Hematopoietic multipotent progenitor cell treated with erythropoietin and hydrocortisone succinate and interleukin-3 and kit ligand, for 15 days (in vitro differentiated cells): ENCODE measurements at places on chromosomes 6 and 20.

- no peak for DNase-seq
Observed at GRCh38 chr6:39113788-39114187, 1.2 kb downstream of the SAYSD1 start.

DNA sequence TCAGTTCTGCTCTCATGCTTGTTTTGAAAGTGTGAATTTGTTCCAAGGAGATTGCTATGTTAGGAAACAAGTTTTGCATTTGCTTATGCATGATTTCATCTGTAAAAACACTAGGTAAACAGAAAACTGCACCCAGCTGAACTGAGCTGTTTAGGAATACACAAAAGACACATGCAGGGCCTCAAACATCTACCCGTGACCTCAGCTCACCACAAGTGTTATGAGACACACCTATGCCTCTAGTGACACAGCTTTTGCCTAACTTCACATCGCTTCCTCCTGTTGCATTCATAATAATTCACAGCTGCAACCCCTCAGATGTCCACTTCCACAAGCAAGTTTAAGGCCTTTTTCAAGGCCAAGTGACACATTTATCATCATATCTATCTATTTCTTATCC lies 98.0 kb upstream of the SLC24A3 start:
- DNase-seq: no peak

- no peak for DNase-seq
Observed at GRCh38 chr6:80165143-80165542, 58.7 kb downstream of the BCKDHB start.

GRCh38 chr6:169397684-169398083 lies 144.0 kb upstream of the THBS2 start:
- DNase-seq: no peak

DNA sequence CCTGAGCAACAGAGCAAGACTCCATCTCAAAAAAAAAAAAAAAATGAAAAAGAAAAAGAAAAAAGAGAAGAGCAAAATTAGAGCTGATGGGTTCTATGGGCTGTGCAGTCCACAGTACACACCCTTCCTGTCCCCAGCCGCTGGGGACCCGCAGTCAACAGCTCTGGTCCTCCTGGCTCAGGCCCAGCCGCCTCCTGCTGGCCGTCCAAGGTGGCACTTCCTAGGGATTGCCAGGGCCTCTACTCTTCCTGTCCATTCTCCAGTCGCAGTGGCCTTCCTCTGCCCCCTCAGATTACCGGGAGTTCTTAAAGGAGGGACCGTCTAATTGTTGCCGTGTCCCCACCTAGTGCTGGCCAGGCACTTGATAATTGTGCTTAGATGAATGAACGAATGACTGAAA lies 41.7 kb downstream of the TMEM242 start:
- DNase-seq: peak; percentile 30

- DNase-seq: no peak
Observed at GRCh38 chr6:141562186-141562811, 570.4 kb upstream of the GJE1 start.
